ENCODE measurements at places on chromosomes 2 and 18.
A peak's percentile ranks its signal among the peaks of the same experiment; 100 is the strongest.

GRCh38 chr2:19751631-19752030, 150.2 kb downstream of the TTC32 start:
- no peak for DNase-seq

DNA sequence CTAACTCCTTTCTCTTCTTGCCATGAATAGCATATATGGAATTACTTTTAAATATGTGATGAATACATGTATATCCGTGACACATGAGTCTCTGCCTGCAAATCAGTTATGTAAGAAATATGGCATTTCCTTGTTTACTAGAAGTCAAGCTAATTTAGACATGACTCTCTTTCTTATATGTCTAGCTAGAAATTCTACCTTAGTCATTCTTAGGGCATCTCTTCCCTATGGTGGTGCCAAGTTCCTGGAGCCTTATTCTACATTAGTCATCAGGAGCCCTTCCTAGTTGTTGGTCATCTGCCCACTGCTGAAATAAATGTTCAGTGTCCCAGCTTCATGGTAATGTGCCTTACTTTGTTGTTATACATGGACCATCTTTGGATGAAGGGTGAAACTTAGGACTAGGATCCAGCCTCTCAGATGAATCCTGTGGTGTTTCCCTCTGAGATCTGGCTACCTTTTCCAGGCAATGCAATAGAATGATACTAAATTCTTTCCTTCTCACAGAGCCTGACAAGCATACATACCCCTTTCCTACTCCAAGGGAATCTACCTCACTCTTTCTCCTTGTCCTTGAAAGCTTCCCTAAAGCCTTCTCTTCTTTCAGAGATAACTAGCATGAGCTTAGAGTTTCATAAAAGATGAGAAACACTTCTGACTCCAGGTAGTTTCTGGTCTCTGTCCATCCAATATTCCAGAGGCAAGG, 415.3 kb upstream of the VWC2L start:
- DNase-seq, result no peak

DNA sequence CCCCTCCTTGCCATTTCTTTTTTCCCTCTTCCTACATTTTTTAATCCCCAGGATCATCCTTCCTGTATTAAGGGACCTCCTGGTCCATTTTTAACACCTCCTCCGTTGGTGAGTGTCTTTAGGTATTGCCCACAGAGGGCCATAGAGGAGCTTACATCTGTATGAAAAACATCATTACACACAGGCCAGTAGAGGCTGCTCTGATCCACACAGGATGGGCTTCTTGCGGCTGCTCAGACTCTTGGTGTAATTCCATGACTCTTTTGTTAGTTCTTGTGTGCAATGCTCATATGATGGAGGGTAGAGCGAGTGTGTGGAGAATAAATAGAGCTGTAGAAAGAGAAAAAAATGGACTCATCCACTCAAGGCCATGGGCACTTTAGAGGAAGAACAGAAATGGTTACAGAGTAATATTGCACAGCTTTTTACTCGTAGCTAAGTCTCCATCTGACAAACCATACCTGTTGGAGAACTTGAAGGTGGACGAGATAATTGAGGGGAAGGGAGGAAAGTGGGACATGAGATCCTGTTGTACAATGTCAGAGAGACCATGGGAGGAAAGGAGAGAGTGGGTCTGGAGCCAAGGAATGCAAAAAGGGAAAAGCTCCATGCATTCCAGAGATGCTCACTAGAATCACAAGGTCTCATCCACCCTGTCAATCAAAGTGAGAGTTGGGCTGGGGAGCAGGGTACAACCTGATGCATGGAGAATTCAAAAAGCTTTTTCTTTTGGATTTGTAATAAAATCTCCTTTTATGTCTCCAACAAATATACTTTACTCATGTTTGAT, 129.7 kb upstream of the TNP1 start:
- DNase-seq, result no peak

DNA sequence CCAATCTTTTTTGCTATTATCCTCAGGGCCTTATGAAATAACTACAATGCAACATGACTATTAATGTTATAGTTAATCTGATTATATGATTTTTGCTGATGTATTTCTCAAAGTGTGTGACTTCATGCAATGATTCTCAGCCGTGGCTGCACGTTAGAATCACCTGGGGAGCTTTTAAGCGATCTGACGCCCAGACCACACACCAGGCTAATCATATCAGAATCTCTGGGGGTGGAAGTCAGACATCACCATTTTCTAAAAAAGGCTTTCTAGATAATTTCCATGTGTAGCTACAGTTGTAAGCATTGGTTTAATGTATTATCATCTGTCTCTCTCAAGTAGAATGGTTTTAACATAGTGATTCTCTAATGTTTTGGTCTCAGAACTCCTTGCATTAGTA, 5.5 kb upstream of the QPCT start:
- no peak for DNase-seq

DNA sequence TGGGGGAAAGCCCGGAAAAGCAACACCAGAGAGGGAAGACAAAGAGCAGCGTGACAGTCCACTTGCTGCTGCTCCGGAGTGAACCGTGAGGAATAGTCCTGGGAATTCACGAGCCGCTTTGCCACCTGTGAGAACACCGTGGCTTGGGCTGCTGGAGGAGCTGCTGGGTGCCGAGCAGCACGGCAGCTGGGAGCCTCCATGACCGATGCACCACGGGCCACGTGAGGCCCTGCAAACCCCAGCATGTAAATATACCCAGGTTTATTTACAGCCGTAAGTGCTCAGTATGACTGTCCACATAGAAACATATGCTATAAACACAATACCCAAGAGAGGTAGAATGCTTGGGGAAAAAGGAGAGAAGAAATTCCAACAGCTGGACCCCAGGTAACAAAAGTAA, 65.1 kb downstream of the SMIM21 start:
- DNase-seq, result peak; percentile 30

- no peak for DNase-seq
Observed at GRCh38 chr2:151972241-151973012, 126.4 kb downstream of the CACNB4 start.

DNA sequence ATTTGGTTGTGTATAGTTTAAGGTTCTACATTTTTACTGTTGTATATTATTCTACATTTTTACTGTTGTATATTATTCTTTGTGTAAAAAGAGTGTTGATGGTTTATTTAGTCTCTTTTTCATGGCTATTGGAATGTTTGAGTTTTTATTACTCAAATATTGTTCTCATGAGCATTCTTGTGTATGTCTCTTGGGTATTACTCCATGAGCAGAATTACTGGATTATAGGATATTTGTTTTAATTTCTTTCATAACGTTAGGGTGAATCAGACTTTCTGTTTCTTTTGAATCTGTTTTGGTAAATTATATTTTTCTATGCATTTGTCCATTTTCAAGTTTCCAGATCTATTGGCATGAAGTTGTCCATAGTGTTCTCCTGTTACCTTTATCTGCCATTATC, 111.6 kb downstream of the DYNAP start:
- no peak for DNase-seq

DNA sequence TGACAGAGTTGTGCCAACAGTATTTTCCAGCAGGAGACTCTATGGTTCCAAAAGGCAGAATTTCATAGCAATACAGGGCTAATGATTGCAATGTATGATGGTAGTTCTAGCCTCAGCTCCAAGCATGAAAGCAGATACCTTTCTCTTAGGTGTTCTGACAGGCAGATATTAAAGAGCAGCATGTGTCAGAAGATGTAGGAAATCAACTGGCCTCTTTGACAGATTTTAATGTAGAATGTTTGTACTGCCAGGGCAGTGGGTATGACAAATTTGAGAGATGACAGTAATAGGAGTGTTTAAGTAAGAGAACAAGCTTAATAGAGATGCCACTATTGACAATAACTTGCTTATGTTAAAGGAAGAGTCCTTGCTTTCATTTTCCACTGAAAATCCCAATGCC, 21.5 kb upstream of the VWC2L start:
- DNase-seq, result no peak

DNA sequence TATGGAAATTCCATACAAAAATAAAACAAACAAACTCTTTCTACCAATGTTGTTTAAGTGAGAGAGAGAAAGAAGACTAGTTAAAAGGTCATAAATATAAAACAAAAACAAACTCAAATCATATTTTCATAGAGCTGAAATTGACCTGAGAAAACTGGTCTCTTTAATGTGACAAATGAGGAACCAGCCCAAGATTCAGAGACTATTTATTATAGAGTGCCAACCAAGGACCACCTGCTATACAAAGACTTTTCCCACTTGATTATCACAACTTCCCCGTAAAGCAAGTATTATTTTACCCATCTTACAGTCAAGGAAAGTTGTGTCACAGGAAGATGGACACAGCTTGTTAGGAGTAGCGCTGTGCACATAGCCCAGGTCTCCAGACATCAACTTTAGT, 13.3 kb downstream of the ANKRD44 start:
- DNase-seq, result no peak

DNA sequence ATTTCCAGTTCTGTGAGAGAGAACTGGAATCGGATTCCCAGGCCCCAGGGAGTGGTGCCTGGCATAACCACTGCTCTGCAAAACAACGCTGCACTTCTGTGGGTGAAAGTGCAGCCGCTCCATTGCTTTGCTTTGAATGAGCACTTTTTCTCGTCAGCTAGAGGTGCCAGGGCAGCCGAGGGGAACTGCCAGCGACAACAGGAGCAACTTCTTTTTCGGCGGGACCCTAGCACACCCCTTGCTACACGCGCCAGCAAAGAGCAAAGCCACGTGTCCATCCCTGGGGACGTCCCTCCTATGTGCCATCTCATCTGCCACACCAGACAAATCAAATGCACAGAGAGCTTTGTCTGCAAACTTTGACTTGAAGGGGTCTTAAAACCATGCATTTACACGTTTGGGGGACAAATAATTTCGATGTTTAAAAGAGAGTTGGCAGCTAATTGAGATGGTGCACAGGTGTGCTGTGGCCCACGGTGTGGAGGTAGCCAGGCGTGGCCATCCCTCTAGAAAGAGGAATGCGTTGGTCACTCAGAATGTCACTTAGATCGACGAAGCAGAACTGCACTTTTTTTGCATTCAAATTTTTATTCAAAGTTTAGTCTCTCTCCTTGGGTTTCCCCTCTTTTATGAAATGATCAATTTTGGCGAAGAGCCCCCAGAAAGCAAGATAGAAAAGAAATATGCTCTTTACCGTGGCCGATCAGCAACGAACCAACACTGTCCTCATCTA, 151.8 kb downstream of the MBP start:
- no peak for DNase-seq

DNA sequence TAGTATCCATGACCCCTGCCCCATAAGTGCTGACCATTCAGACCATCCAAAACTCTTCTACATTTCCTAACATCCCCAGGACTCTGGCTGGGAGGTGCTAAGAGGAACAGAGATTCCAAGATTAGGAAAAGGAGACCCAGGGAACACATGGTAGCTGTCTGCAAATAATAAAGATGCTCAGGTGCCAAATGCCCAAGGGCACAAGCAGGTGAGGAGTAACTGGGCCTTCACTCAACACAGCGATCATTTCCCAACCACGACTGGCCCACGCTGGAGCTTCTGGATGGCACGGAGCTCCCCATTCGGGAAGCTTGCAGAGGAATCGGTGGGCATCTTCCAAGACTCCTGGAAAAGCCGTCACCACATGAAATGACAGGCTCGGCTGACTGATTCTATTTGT, 255.9 kb upstream of the SMIM21 start:
- no peak for DNase-seq

DNA sequence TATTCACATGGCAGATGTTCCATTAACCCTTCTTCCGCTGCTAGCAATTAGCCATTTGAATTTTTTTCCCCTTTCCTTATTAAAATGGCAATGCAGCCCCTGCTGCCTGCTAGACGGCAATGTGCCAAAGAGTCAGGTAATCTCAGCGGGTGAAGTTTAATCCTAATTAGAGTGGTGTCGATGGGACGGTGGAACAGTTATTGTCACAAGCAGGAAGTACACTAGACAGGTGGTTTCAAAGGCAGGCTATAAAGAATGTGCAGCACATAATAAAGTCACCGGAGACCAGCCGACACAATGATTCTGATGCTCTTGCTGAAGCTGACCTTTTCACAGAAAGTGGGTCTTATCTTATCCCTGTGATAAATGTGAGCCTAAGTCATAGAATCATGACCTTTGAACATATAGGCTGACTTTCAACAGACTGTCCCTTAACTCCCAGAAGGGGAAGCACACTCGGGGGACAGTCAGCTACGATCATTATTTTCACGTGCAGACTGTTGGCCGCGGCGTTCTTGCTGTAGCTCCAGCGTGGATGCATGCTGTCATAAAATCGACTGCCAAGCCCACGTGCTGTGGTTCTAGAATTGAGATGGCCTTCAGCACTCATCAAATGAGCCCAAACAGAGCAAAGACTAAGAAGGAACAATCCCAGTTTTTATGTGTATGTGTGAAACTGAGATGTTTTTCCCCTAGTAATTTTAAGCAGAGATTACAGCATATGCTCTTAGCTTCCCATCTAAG, 926.2 kb upstream of the SOX11 start:
- DNase-seq, result peak; percentile 54

DNA sequence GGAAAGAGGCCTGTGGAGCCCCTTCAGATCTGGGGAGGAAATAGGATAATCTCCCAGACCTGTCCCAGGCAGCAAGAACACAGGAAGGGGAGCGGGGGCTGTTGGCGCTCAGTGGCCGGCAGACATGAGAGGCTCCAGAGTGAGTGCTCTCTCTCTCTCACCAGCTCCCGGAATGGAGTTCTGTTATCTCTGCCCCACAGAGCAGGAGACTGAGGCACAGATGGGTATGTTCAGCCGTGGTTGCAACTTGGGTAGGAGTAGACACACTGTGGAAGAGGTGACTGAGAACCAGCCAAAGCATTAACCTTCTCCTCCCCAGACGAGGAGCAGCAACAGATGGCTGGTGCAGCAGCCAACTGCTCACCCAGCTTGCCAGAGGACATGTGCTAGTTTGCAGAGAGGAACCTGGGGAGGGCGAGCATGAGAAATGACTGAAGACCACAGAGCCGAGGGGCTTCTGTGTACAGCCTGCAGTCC, 82.0 kb downstream of the NRP2 start:
- DNase-seq, result no peak

DNA sequence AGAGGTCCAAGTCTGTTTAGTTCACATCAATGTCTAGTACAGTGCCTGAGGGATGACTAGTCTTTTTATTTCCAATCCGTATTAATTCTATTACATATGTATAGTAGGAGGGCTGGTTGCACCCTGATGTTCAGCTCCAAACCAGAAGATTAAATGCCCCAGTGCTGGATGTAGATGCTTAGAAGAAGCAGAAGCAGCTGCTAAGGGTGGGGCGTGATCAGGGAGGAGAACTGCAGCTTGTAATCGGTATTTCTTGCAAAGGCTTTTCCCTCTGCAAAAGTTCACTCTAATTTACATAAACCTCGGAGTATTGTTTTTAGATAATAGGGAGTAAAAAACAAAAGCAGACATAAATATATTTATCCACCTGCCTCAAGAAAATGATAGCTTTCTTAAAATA, 145.3 kb upstream of the ITGA4 start:
- no peak for DNase-seq

- DNase-seq, result no peak
Observed at GRCh38 chr18:79819064-79819967, 21.6 kb downstream of the KCNG2 start.

DNA sequence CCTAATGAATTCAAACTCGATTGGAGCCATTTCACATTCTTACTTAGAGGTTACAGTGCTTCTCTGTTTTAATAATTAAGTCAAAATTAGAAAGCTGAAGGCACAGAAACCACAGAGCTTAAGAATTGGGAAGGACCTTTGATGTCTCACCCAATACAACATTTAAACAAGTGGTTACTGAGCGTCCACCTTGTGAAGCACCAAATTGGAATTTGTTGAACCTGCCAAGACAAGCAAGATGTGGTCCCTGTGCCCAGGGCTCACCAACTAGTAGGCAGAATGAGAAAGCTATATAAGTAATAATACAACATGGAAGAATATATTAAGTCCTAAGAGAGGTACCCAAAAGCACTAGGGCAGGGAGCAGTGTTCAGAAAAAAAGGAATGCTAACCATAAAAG, 64.5 kb upstream of the NPAS2 start:
- DNase-seq, result no peak
